ENCODE measurements at places on chromosomes 16 and 17. TPM values are rescaled to one million over a fixed set of nuclear protein-coding genes. Genes with fewer than 3 reads are reported as not detected.

The PALB2 gene
- 28.8 TPM for total RNA-seq

The CD79B gene
- 2.2 TPM for total RNA-seq

The FADS6 gene
- total RNA-seq = not detected

The EVPLL gene
- total RNA-seq = not detected

The IL17C gene
- total RNA-seq = not detected

The C17orf78 gene
- total RNA-seq = not detected

GRCh38 chr17:42071810-42072209, 21.4 kb upstream of the C17orf113 start:
- DNase-seq = no peak

DNA sequence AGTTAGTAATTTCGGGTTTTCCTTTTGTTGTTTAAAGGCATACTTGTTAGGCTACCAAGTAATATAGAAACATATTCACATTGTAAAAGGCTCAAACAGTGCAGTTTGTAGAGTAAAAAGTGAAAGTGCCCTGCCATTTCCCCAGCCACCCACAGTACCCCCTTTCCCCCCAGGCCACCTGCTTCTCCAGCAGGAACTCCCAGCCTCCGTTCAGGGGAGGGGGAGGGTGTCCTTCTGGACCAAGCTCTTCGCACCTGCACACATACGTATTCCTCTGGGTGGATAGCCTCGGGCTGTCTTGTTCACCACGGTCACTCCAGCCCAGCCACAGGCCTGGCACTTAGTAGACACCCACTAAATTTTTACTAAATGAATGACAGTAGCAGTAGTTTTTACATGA, 144.5 kb downstream of the CLEC16A start:
- DNase-seq = no peak

DNA sequence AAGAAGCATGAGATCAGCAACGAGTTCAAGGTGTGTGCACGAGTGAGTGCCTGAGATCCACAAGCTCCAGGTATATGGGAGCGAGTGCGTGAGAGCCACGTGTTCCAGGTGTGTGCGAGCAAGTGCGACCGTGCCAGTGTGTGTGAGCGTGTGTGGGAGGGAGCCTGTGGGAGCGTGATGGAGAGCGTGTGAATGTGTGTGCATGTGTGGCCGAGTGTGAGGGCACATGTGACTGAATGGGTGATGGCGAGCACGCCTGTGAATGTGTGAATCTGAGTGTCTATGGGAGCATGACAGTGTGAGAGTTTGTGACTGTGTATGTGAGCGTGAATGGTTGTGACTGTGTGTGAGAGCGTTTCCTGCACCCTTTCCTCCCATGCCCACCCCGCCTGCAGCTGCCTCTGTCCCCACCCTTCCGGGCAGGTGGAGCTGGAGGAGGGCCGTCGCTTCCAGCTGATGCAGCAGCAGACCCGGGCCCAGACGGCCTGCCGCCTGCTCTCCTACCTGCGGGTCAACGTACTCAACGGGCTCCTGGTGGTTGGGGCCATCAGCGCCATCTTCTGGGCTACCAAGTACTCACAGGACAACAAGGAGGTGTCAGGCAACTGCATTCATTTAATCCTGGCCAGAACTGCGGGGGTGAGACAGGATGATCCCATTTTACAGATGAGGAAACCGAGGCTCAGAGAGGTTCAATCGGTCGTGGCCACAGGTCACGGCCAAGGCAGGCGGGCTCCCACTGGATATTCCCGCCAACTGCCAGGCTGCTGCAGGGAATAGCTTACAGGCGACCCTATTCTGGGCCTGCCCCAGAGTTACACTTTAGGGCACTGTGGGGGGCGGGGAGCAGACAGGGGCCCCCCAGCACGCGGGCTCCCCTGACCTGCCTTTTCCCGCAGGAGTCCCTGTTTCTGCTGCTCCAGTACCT, 3.7 kb downstream of the TMC8 start:
- DNase-seq = peak; percentile 92

DNA sequence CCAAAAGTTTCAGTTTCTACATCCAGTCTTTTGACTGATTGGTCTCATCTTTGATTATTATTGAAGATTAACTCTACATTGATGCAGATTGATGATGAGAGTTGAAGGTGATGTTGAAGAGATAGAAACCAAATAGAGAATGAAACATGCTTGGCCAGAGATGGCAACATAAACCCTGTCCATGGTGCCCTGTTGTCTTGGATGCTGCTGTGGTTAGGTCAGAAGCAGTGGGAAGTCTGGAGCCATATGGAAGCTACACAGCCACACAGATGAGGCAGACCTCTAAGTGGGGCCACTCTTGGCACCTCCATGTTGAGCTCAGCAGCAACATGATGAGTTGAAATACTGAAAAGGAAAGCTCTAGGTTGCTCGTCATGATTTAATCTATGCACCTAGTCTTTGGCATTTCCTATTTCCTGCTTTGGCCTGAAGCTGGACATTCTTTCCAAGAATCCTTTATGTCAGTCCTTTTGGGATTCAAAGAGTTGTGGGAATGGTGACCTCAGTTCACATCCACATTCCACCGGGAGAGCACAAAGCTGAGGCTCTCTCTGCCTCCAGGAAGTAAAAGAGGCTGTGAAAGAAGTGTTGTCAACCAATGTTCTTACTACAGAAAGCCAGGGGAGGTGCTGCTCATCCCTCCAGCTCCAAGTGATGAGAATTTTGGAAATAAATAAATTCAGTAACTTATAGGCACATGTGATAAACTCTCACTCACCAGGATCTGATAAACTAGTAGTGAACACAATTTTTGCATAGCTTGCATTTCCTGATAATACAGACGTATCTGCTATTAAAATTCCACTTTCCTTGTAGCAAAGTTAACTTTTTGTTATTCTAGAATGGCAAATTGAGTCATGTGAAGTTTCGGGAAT, 127.7 kb upstream of the MAF start:
- DNase-seq = peak; percentile 56

- no peak for DNase-seq
These were observed 4.5 kb upstream of the SLC5A11 start for GRCh38 chr16:24841291-24841690.

- no peak for DNase-seq
These were observed 725 bp downstream of the ABCA3 start for GRCh38 chr16:2339521-2340484.

DNA sequence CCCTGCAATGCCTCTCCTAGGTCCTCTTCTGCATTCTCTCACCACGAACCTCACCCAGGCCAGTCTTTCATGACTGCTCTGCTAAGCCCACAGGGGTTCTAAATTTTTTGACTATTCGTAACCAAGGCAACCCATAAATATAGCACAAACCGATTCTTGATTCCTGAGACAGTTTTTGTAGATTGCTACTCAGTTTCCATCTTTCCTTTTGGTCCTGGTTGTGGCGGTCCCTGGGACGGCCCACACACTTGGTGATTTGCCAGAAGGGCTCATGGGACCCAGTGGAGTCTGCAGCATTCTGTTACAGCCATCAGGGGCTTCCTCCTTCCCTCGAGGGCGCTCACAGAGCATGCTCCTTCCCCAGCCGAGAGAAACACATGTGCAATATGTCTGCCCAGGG, 23.4 kb upstream of the MGAT5B start:
- no peak for DNase-seq

DNA sequence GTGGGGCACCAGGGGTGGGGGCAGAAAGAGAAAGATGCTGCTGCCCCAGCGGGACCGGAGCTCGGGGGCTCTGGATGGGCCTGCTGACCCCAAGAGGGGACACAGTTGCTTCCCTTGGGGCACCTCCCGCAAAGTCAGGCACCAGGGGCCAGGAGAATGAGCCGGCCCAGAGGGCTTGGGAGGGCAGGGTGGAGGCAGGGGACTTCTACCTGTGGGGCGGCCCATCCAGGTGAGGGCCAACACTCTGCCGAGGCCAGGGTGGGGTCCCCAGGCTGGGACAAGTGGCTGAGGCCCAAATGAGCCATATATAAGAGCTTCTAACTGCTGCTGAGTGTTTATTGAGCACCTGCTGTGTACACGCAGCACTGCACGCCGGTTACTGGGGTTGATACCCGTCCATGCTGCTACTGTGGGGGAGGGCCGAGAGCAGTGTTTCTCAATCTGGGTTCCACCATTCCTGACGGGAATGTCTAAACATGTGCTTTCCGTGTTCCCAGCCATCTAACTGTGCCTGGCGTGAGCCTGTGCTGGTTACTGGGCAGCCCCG, 211.7 kb upstream of the GSE1 start:
- DNase-seq = no peak

DNA sequence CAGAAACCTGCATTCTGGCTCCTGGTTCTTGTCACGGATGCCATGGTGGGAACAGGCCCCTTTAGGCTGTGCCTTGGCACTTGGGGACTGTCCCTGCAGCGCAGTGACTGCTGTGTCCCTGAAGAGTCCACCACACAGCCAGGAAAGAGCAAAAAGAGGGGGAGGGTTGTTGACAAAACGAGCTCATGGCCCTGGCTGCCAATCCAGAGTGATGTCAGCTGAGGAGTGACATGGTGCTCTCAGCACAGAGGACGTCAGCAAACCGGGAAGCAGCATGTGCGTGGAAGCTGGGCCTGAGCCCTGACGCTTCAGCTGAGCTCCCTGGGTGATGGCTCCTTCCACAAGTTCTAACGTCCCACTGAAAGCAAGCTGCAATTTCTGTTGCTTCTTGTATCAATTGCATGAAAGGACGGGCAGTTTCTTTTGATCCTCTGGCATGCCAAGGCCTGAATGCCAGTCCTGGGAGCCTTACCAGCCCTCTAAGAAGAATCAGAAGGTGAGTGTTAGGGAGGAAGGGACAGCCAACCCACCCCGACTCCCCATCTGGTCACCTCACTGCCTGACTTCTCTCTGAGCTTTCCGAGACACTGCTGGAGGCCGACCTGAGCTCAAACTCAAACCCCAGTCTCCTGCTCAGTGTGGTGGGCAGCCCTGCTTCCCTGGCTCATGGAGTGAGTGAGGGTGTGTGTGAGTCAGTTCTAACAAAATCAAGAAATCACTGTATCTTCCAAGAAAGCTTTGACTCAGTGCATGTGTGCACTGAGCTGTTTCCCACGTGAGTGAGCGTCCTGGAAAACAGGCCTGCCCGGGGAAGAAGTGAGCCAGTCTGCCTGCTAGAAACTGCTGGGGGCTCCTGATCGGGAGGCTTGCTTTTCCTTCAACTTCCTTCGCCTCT, 14.7 kb upstream of the WNT3 start:
- no peak for DNase-seq

GRCh38 chr16:81004646-81005353, 1.9 kb downstream of the CMC2 start:
- peak; percentile 71 for DNase-seq

DNA sequence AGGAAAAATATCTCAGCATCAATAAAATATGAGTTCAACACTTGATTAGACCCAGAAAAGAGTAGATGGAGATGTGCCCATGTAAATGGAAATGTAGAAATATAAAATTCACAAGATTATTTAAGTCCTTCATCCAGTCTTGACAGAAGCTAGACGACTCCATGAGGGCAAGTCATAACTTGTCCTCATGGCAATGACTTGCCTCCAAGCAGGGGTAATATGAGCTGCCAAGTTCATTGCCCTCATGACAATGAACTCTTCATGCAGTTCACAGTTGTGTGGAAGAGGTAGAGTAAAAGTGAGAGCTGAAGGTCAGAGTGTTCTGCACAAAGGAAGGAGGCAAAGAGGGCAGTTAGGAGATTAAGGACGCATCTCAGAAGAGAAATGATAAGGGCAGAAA, 22.3 kb downstream of the CDH11 start:
- DNase-seq = no peak

DNA sequence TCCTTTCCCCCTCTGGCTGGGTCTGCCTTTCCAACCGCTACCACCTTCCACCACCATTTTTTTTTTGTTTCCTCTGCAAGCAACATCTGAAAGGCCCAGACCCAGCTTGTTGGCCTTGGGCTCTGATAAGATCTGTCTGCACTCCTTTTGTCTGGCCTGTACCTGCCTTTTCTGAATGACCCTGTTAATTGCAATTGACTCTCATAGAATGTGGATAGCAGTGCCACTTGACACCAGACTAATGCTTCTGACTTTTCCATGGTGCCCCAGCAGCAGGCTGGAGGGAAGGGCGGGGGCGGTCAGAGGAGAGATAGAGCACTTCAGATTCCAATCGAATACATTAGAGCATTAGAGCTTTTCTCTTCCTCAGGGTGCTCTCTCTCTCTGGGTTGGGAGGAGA, 538.9 kb downstream of the WWOX start:
- no peak for DNase-seq

GRCh38 chr17:66712453-66712852, 122.5 kb upstream of the CACNG5 start:
- no peak for DNase-seq

- DNase-seq = no peak
These were observed 29.8 kb downstream of the LRRC36 start for GRCh38 chr16:67356396-67356795.

- no peak for DNase-seq
These were observed 41.1 kb downstream of the TNRC6C start for GRCh38 chr17:77999413-78000173.

GRCh38 chr17:79993390-79994227, 42.1 kb downstream of the TBC1D16 start:
- peak; percentile 99 for DNase-seq

DNA sequence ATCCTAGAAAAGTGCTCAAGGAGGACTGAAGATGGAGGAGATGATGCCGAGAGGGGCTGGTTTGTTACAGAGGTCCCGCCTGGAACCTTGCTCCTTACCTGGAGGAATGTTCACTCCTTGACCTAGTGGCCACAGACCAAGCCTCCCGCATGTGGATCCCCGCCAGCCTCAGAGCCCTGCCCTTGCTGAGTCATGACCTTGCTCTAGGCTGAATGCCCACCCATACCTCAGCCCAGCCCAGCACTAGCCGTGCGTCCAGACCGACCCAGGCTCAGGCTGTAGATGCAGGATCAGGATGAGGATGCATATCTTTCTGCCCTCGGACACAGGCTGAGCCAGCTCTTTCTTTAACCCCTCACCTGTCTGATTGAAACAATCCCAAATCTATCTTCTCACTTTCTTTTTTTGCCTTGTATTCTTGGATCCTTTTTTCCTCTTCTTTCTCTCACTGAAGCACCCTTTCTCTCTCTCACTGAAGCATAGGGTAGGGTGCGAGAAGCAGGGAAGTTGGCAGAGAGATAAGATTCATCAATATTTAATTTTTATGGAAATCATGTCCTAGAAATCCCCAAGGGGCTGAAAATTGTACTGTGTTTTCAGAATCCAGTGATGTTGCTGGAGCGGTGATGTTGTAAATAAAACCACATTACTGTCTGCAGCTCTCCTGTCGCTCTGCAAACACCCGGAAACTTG, 34.9 kb downstream of the WSCD1 start:
- DNase-seq = no peak

- DNase-seq = no peak
These were observed 39.4 kb downstream of the CAPNS2 start for GRCh38 chr16:55605754-55606336.

- no peak for DNase-seq
These were observed 26.2 kb upstream of the SSTR2 start for GRCh38 chr17:73138541-73139138.

DNA sequence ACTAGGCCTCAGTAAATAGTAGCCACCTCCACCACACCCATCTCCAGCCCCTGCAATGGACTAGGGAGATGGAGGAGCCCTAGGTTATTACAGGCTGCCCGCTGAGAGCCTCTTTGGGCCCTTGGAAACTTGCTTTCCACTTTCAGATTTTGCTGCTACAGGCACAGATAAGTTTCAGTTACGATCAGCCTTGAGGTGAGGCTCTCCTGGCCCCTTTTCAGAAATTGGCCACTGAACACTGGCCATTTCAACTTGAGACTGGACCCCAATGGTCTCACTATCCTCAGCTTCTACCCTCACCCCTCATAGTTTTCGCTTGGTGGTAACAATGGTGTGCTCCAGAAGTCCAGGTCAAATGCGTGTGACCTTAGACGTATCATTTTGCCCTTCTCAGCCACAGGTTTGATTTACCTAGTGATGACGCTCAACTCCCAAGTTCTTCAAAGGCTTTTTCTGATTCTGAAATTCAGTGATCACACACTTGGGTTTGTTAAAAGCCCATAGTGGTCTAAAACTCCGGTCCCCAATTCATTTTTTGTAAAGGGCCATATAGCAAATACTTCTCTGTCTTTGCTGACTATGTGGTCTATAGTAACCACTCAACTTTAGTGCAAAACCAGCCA, 1.0 kb downstream of the PMM2 start:
- DNase-seq = no peak
